ENCODE measurements at places on chromosomes 4 and X. TPM values are rescaled to one million over a fixed set of nuclear protein-coding genes. Genes with fewer than 3 reads are reported as not detected.

RADX gene
- 7.8 TPM for total RNA-seq

ERCC6L gene
- total RNA-seq: 12.0 TPM

HNRNPD gene
- total RNA-seq: 430 TPM

FHIP1A gene
- total RNA-seq: not detected

DMRTC1 gene
- total RNA-seq: 0.12 TPM

NLGN3 gene
- total RNA-seq: 1.6 TPM

NLGN4X gene
- total RNA-seq: 0.12 TPM

CBR4 gene
- total RNA-seq: 10.0 TPM

RELL1 gene
- total RNA-seq: 35.1 TPM

DGAT2L6 gene
- not detected for total RNA-seq

EDA2R gene
- total RNA-seq: 3.0 TPM

PHOX2B gene
- total RNA-seq: not detected

RBM3 gene
- 289 TPM for total RNA-seq

CLIC2 gene
- total RNA-seq: 0.79 TPM

UGT2B10 gene
- not detected for total RNA-seq

NIPAL1 gene
- 0.57 TPM for total RNA-seq

FAM47A gene
- not detected for total RNA-seq

PAGE1 gene
- not detected for total RNA-seq

SPANXA1 gene
- not detected for total RNA-seq

EVC2 gene
- 0.72 TPM for total RNA-seq

ZFX gene
- total RNA-seq: 44.6 TPM

TCP11X2 gene
- not detected for total RNA-seq

MAGEE2 gene
- total RNA-seq: not detected

GPR119 gene
- total RNA-seq: not detected

CPLX1 gene
- 0.17 TPM for total RNA-seq

CTAG1B gene
- not detected for total RNA-seq

PRSS12 gene
- total RNA-seq: not detected

SORBS2 gene
- not detected for total RNA-seq

WDFY3 gene
- total RNA-seq: 0.62 TPM

PRKG2 gene
- 0.15 TPM for total RNA-seq

CSAG2 gene
- 0.35 TPM for total RNA-seq

VGLL1 gene
- total RNA-seq: not detected

DKK2 gene
- not detected for total RNA-seq

All from activated CD4-positive, alpha-beta T cell treated with anti-CD3 and anti-CD28 coated beads, Interleukin-2, amount 10 ng/mL, durations not matched to agents 7 days and 5 days (primary cell).